Hematopoietic multipotent progenitor cell treated with erythropoietin and hydrocortisone succinate and interleukin-3 and kit ligand, for 15 days (in vitro differentiated cells): ENCODE measurements at places on chromosomes 7 and 10.
A peak's percentile ranks its signal among the peaks of the same experiment; 100 is the strongest.

- DNase-seq = no peak
Observed at GRCh38 chr7:12594122-12594897, 23.8 kb downstream of the SCIN start.

- no peak for DNase-seq
Observed at GRCh38 chr10:14579405-14579804, 195.3 kb downstream of the FAM107B start.

GRCh38 chr10:53487019-53487983, 714.7 kb upstream of the MBL2 start:
- no peak for DNase-seq

- DNase-seq = no peak
Observed at GRCh38 chr10:38102880-38103279, 8.7 kb downstream of the ZNF37A start.

- no peak for DNase-seq
Observed at GRCh38 chr7:2052657-2053048, 180.1 kb downstream of the MAD1L1 start.

DNA sequence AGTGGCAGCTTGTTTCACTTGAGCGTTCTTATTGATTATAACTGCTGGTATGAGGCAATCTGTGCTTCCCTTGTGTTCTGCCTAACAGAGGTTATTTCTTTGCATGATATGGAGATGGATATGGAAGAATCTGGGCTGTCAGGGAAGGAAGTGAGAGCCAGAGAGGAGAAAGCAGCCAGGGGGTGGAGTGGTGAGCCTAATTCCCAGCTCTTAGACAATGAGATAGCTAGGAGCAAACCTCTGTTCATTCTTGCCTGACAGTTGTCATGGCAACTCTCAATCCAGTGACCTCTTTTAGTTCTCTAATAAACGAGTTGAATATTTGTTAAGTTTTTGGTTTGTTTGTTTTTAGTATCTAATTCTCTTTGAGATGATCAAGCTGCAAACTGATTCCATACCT, 214.3 kb downstream of the NRG3 start:
- DNase-seq = no peak

DNA sequence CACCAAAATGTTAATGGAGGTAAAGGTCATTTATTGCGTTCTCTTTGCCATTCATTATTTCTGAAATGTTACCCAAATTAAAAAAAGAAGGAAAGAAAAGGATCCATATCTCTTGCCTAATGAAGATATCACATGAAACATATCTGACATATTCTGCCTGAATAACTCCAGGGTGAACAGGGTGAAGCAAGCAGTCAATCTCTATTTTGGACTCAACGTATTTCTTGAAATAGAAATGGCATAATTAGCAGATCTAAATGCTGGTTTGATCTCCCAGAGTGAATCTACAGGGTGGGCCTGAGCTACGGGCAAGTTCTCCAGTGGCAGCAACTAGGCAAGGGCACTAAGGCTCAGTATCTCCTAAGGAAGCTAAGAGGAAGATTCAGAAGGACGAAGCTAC, 24.0 kb downstream of the MPP7 start:
- DNase-seq = no peak

GRCh38 chr10:69914398-69915214, 112.9 kb downstream of the COL13A1 start:
- peak; percentile 36 for DNase-seq

DNA sequence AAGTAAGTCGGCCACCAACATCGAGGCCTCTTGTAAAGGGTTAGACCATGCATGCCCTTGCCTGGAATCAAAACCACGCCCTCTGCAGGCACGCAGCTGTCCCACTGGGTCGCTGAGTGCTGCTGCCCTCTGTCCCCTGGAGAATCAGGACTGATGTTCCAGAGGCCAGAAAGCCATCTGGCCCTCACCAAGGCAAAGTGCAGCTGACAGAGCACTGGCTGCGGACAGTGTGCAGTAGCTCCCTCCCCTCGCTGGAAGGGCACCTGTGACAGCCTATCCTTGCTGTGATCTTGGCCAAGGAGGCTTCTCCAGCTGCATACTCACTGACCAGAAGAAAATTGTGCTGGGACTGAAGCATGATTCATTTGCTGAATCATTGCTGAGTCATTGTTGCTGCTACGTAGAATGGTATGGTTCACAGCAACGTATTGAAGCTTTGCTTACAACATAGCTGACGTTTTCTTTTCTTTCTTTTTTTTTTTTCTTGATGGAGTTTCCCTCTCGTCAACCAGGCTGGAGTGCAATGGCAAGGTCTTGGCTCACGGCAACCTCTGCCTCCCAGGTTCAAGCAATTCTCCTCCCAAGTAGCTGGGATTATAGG, 30.4 kb downstream of the DDC start:
- peak; percentile 89 for DNase-seq

DNA sequence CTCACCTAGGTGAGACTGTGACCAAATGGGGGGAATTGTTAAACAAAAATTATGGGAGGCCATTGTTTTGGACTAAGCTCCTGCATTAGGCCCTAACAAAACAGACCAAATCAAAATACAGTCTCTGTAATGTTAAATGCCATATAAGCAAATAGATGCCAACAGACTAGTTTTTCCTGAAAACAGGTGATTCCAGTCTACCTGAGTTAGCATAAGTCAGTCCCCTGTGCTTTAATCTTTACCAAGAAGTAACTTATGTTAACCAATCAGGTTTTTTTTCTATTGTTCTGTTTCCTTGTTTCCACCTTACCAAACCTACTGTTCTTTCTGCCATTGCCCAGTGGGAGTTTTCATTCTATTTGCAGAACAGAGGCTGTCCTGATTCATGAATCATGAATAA, 48.0 kb downstream of the PDZD8 start:
- no peak for DNase-seq

DNA sequence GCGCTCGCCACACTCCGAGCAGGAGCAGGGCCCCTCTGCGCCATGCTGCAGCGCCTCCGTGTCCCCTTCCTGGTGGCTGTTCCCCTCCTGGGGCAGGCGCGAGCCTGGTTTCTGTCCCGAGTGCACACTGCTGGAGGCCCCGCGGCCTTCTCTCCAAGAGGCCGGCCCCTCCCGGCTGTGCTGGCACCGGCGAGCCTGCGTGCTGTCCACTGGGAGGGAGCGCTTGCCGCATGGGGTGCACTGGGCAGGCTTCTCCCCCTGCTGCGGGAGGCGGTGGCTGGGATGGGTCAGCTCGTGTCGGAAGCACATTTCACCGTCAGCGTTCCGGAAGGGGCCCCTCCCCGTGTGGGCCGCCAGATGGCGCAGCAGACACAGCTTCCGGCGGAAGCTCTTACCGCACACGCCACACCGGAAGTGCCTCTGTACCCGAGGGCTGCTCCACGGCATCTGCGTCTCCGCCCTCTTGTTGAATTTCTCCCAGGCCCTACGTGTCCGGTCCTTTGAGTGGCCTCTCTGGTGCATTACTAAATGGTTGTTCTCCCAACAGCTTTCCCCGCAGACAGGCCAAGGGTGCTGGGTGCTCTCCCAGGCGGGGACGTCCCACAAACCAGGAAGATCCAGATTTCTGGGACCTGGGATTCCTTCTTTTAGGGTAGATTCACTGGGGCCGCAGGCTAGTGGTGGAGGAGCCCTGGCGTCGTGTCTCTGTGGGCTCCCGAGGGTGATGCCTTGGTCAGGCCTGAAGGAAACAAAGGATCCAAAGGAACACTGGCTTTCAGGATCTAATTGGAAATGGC, 18.7 kb downstream of the ZNF786 start:
- peak; percentile 36 for DNase-seq

DNA sequence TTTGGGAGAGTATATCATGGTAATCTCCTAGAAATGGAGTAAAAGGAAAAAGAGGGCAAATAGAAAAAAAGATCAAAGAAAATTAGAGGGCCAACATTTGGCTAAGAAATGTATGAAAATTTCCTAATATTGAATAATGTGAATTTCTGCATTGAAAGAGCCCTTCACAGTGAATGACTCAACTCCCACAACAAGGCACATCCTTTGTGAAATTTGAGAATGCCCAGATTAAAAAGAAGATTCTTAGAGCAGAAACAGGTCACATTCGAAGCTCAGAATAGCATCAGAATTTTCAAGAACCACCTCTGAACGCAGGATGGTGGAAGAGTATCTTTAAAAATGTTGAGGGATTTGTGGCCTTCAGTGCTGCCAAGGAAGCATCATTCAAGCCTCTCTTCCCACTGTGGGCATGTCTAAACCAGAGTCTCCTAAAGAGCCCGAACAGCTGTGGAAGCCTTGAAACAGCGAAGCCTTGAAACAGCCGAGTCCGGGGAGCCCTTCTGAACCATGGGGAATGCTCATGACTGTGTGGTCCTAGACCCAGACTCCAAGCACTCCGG, 43.6 kb downstream of the GUSB start:
- DNase-seq = no peak

- no peak for DNase-seq
Observed at GRCh38 chr7:57354679-57355338, 95.2 kb upstream of the ZNF716 start.

DNA sequence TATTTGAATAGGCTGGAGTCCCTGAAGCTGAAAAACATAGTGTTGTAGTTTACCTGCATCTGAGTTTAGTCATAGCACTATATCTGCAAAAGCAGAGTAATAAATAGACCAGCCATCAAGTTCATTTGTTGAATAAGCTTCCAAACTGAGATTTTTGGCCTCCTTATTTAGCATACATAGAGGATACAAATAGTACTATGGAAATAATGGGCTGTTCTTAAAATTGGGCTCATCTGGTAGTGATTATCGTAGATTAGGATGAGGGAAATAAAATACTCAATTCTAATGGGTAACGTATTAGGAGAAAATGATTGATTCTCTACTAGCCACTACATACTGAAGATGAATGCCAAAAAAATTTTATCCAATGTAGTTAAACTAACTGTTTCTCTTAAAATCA, 41.4 kb upstream of the TMEM196 start:
- DNase-seq = no peak

- no peak for DNase-seq
Observed at GRCh38 chr7:105916603-105917002, 40.2 kb upstream of the ATXN7L1 start.

GRCh38 chr7:107660381-107661080, at the start of gene SLC26A4:
SLC26A4 (plus strand) TSS chr7:107660828; CDS start chr7:107661642, 814 bp downstream.
- DNase-seq = no peak

- DNase-seq = no peak
Observed at GRCh38 chr7:46003161-46003560, 82.1 kb upstream of the IGFBP3 start.

- DNase-seq = no peak
Observed at GRCh38 chr10:1939016-1939415, 201.7 kb upstream of the ADARB2 start.

GRCh38 chr7:80941208-80941758, 22.4 kb upstream of the SEMA3C start:
- DNase-seq = no peak

GRCh38 chr10:60896033-60896432, 48.0 kb downstream of the RHOBTB1 start:
- no peak for DNase-seq

- DNase-seq = no peak
Observed at GRCh38 chr10:123359539-123359938, 205.3 kb downstream of the BUB3 start.

DNA sequence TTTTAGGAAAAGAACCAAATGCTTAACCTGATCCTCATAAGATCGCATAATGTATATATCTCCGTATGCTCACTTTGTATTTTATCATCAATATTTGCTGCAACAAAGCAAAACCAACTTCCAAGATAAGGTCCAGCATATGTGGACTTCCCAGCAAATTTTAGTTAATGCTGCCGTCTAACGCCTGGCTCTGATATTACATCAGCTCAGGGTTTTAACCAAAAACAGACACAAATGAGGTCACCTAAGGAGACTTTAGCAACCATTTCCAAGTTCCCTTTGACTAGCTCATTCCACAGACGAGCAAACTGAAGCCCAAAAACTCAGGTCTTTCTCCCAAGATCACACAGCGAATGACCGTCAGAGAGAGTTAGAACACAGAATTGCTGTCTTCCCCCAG, 59.4 kb upstream of the UCN3 start:
- DNase-seq = no peak

DNA sequence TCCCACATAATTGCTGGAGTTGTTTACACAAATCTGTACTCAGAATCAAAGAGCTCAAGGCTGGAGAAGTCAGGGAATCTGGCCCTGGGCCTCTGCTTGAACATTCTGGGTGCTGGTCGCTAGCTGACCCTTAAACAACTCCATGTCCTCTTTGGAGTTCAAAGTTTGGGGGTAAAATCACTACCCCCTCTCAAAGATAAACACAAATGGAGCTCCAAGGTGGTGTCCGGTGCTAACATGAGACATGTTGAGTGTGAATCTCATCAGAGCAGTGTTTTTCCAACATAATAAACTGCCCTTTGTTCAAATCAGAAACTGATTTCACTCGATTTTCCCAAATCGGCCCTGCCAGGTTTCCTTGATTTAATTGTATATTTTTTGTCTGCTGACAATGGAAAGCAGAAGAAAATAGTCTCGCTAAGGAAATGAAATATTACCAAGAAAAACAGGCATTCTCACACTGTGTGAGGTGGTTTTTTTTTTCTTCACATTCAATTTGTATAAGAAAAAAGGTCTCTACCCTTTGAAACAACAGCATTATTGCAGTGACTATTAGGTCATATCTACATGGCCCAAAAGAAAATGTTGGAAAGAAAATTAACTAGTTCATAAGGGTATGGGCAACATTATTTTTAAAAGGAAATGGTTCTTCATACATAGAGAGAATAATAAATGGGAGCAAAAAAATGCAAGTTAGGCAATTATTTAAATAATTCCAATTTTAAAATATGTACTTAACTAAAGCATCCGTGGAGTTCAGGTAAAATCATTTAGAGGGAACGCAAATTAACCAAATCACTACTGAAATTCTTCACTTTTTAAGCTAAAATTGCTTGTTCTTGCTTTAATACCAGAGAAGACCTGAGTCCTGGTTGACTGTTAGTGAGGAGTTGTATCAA, 56.1 kb upstream of the CAPZA2 start:
- DNase-seq = no peak

GRCh38 chr7:103879411-103879810, 110.0 kb downstream of the RELN start:
- DNase-seq = no peak

DNA sequence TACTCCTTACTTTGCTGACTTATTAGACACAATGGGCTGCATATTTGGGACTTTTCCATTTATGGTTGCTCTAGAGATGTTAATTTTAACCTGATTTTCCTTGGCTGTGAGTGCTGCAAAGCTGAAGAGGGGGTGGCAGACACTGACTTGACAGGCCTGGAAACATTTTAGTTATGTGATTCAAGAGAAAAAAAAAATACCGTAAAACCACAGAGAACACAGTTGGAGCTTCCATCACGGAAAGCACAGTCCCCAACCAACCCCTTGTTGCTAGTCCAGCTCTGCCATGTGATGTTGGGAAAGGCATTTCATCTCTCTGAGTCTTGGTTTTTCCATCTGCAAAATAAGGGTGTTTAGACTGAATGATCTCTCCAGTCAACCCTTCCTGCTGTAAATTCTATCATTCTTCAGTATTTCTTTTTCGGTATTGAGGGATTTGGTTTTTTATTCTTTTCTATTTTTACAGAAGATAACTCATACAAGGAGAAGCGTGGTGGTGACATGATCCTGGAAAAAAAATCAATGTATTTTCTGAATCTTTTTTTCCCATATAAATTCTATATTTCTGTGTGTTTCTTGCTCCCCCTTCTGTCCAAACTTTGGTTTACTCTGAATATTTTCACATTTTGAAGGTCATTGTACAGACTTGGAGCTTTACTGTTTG, 246.1 kb downstream of the REEP3 start:
- no peak for DNase-seq
